ENCODE measurements at places on chromosomes 3 and 15.
A peak's percentile ranks its signal among the peaks of the same experiment; 100 is the strongest.

- DNase-seq: no peak
These were observed 91.1 kb downstream of the OSBPL10 start for GRCh38 chr3:31890007-31890406.

DNA sequence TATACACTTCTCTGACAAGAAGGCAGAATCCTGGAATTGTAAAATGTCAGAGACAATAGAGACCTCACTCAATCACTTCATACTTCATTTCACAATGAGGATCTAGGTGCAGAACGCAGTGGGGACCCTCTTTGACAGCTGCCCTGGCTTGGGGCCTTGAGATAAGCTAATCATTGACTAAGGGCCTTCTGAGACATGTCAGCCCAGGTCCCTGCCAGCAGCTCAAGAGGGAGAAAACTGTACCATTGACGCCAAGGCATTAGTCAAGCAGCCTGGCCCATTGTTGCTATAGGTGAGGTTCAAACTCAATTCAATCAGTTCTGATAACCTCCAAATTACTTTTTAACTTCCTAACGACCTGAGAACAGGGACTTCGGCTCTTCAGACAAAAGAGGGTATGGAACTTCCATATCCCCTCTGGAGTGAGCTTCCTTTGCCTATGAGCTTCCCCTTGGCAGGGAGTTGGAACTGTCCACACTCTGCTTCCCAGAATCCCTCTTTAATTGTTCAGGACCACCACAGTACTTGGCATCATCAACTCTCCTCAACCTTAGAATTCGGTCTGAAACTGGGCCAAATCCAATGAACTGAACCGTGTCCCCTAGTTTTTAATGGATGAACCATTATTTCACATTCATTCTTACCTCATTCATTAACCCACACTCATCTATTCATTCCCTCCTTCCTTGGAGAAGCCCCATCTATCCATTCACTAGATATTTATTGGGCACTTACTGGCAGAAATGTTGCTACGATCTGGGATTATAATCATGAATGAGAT is 1.5 kb upstream of the CYP8B1 start:
- DNase-seq: no peak

DNA sequence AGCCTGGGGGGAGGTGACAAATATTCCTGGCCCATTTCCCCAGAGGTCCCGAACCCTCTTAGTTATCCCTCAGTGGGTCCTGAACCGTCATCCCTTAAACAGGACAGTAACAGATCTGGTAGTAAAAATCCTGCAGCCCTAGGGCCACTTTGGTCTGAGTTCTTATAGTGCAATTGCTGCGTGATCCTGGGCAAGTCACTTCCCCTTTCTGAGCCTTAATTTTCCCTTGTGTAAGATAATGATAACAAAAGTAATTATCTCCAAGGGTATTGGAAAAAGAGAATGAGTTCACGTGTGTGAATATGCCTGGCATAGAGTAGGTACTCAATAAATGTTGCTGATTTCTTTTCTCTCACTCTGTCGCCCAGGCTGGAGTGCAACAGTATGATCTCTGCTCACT is 2.9 kb upstream of the JAGN1 start:
- no peak for DNase-seq

GRCh38 chr3:14935592-14936345 is 11.6 kb upstream of the NR2C2 start:
- no peak for DNase-seq

- no peak for DNase-seq
These were observed 301.9 kb upstream of the AGTR1 start for GRCh38 chr3:148395821-148396220.

GRCh38 chr3:111864821-111865656 is 6.0 kb downstream of the PHLDB2 start:
- DNase-seq: no peak

DNA sequence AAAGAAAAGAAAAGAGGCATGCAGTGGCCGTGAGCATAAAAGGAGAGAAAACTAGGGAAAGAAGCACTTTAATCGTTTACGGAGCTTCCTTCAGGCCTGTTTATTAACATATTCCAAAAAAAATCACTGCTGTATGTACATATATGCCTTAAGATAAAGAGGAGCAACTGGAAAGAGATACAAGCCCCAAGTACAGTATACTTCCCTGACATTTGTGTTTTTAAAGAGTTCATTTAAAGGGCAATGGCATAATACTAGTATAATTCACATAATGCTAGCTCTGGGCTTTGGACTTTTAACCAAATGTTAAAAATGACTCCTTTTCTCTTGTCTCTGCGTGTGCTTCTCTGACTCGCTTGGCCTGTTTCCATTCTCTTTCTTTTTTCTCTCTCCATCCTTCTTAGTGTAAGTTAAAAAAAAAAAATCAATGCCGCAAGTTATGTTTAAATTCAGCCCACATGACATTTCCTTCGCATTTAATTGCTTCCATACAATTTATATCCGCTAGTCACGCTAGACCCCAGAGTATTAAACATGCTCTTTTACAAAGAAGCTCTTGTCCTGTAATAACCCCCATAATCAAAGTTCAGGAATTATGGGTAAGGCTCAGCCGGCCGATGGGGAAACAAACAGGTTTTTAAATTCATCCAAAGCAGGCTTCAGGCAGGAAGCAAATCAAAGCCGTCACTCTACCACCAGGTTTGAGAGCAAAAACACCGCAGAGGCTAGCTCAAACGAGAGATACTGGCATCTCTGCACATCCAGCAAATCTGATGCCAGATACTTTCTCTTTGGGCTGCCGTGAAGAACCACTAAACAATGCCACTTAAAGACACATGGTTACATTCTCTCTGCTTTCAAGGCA is 19.4 kb downstream of the WWTR1 start:
- no peak for DNase-seq

GRCh38 chr3:123394391-123395020 is 54.4 kb downstream of the ADCY5 start:
- DNase-seq: no peak

- no peak for DNase-seq
These were observed 175.3 kb downstream of the XXYLT1 start for GRCh38 chr3:195095704-195096036.

DNA sequence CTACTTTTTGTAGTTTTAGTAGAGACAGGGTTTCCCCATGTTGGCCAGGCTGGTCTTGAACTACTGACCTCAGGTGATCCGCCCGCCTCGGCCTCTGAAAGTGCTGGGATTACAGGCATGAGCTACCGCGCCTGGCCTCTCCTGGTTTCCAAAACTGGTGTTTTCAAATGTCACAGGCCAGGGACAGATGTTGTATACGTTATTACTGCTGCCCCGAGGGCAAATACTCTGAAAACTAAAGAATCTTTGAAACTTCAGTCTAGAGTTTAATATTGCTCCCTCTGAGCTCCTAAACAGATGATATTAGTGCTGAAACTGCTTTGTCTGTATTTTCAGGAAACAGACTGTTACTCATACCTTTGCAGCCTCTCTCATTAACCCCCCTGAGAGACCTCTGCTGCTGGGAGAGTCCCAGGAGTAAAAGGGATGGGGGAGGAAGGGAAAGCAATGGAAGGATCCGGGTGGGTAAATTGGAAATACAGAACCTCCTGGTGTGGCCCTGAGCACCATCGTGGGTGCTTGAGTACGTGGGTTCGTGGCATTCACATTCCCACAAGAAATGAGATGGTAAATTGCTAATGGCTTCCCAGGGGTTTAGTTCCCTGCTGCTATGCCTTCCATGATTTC is 96.3 kb upstream of the IGF1R start:
- DNase-seq: no peak

DNA sequence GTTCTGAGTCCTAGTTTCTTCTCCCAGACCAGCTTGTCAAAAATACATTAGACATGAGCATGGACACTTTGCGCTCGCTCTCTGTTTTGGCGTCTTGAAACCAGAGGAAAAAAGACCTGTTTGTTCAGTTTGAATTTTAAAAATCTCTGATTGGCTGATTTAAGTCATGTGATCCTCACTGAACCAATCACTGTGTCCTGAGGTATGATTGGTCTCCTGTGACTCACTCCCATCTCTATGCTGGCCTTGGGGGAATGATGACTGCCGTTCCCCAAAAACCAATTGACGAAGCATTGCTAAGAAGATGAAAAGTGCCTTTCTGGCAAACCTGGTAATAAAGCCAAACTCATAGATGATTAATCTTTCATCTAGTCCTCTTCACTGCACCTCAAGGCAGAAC is 256.5 kb downstream of the IL5RA start:
- DNase-seq: no peak

DNA sequence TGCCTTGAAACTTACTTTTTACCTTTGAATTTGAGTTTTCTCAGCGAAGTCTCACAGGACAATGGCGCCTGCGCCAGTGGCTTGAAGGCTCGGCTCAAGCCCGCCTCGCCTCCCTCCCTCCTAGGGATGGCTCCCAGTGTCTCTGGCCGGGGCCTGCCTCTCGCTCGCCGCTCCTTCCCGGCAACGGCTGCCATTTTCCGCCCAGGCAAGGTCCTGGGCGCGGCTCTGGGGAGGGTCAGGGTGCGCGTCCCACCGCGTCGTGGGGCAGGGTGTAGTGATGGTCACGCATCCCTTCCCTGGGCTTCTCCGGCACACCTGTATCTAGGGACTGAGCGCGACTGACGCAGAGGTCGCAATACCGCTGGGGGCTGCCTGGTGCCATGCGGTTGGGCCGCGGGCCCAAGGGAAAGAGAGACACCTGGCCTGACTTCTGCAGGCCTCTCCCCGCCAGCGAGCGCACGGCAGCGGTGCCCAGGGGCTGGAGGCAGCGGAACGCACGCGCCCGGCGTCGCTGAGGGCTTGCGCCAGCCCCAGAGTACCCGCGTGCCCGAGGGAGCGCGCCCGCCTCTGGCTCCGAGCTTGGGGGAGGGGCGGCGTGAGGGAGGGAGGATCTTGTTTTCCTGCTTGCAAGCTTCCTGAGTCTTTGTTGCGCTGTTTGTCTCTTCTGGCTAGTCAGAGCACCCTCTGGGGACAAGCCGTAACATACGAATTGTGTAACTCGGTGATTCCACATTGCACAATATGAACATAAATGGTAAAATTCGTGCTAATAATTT is 20.7 kb upstream of the FEM1B start:
- DNase-seq: peak; percentile 51

DNA sequence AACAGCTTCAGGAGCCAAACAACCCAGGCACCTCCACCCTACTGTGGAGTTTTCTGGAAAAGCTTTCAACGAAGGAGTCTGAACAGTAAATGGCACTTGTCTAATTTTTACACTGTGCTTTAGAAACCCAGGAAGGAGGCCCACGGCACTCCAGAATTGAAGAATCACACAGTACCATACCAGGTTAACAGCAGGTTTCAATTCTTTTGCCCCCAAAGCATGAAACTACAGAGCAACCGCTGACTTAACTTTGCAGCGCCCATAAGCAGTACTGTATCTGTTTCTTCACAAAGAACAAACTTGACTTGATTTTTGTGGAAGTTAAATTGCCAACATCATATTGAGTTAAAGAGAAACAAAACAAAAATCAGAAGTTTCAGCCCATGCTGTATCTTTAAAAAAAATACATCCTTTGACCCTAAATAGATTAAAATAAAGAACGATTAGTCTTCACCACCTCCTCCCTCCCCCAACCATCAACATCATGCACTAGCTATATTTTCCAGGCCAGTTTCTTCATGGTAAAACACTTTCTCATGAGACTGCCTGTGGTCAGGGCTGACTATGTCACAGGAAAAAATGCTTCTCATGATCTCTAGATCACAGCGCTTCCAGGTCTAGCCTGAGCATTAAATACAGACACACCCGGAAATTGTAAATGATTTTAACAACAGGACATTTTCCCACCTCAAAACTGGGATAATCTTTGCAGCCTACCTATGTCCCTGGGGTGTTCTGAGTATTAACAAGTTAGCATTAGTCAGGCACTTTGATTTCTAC is 456.3 kb downstream of the FOXP1 start:
- DNase-seq: peak; percentile 50

DNA sequence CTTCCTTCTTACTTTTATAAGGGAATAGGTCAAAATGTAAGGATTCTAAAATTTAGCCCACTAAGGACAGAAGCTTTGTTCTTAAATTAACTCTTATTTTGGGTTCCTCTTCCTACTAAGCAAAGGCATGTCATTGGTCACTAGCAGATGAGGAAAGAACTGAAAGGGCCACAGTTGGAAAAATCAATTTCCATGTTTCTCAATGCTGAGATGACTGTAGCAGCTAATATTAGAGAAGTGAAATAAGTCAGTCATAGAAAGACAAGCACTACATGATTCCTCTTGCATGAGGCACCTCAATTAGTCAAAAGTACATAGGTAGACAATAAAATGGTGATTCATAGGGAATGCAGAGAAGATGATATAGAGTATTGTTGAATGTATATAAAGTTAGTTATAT is 353.7 kb downstream of the RSL24D1 start:
- DNase-seq: no peak

- no peak for DNase-seq
These were observed 43.4 kb downstream of the GPR160 start for GRCh38 chr3:170081079-170081741.

GRCh38 chr15:93826790-93827189 is 404.6 kb upstream of the MCTP2 start:
- DNase-seq: no peak

DNA sequence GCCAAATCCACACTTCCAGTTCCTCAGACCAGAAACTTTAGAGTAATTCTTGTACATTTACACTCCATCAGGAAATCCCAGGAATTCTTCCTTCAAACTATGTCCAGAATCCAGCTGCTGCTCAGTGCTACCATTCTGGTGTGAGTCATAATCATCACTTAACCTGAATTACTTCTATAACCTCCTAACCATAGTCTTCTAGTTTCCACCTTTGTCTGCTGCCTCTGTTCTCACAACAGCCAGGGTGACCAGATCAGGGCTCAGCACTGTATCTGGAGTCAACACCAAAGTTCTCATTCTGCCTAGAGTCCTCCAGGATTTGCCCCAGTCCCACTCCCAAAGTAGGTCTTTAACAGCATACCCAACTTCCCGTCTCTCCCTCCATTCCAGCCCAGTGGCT is 3.4 kb downstream of the CLDND1 start:
- no peak for DNase-seq

DNA sequence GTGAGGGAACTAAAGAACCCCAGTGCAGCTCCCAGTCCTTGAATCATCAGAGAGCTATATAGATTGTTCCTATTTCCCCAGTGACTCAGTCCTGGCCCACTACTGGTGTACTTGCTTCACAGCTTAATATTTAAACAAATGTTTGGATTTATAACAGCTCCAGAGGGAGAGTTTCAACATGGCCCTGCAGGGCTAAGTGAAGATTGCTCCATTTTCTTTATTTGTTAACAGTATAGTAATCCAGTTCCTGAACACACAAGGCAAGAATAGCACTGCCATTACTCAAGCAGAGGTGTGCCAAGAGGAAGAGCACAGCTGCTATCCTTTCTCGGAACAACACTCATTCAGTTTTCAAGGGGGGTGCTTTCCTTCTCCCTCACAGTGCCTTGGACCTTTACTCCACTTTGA is 6.5 kb downstream of the SQOR start:
- no peak for DNase-seq

- no peak for DNase-seq
These were observed 84.9 kb upstream of the UBE2E1 start for GRCh38 chr3:23720885-23721284.

DNA sequence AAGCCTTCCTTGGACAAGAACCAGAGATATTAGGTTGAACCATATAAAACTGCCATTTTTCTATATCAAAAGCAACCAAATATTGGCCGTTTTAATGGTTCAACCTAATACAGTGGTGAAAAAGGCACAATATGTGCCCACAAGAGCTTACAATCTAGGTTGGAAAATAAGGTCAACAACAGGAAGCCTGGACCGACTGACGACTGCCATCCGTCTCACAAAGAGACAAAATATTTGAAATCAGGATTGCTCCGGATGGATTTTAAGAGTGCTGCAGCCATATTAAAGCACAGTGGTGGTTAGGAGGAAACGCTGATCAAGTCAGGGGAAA is 1.4 kb downstream of the AHSG start:
- no peak for DNase-seq
